Fibroblast of lung (primary cell): ENCODE measurements at places on chromosomes 3 and 15. TPM values are rescaled to one million over a fixed set of nuclear protein-coding genes. Genes with fewer than 3 reads are reported as not detected.

The CELSR3 gene
- total RNA-seq = 0.77 and 2.1 TPM in 2 replicates

GRCh38 chr15:51692154-51692553 lies 10.9 kb downstream of the SCG3 start:
- no peak for DNase-seq

DNA sequence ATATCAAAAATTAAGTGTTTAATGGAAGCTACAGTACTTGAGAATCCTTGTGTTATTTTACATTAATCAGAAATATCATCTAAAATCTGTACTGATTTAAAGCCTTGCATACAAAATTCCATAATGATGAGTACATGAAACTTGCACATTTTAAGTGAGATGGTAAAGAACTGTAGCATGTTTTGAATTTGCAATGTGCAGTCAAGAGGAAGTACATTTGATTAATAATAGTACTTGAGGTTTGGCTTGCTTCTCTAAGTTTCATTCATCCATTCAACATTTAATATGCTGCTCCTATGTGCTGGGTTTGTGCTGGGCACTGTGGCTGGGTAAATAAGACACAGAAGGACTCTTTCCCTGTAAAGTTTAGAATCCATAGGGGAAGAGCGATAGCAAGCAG lies 332.3 kb downstream of the CNTN3 start:
- DNase-seq = peak; percentile 34

DNA sequence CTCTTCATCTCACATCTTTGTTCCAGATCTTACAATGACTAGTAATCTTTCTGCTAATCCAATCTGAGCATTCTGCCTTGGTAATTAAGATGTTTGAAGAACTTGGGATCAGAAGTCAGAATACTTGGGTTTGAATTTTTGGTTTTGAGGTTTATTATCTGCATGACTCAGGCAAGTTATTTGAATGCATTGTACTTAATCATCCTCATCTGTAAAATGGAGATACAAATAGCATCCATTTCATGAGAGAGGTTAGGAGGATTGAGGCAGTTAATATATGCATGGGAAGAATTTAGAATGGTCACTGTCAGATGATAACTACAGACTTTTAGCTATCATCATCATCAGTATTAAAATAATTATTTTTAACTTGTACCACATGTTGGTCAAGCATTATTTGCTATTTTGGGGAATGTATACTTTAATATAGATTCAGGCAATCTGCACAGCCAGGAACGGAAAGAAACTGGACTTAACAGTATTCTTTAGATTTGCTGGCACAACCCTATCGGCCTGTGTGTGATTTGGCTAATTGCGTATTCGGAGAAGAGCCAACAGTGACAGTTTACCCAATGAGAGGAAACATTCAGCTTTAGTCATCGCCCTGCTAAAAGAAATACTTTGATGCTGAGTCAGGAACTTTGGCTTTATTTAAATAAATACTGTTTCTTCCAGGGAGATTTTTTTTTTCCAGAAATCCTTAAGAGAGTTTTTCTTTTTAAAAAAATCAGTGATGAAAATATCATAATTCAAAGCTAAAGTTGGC lies 600.0 kb downstream of the ROBO1 start:
- DNase-seq = peak; percentile 98

The CPNE4 gene
- total RNA-seq = 0.17 TPM in 1 of 2 replicates, not detected in the other

The FAM81A gene
- total RNA-seq = 0.26 and 0.33 TPM in 2 replicates
